ENCODE measurements at places on chromosomes 5 and 9.

DNA sequence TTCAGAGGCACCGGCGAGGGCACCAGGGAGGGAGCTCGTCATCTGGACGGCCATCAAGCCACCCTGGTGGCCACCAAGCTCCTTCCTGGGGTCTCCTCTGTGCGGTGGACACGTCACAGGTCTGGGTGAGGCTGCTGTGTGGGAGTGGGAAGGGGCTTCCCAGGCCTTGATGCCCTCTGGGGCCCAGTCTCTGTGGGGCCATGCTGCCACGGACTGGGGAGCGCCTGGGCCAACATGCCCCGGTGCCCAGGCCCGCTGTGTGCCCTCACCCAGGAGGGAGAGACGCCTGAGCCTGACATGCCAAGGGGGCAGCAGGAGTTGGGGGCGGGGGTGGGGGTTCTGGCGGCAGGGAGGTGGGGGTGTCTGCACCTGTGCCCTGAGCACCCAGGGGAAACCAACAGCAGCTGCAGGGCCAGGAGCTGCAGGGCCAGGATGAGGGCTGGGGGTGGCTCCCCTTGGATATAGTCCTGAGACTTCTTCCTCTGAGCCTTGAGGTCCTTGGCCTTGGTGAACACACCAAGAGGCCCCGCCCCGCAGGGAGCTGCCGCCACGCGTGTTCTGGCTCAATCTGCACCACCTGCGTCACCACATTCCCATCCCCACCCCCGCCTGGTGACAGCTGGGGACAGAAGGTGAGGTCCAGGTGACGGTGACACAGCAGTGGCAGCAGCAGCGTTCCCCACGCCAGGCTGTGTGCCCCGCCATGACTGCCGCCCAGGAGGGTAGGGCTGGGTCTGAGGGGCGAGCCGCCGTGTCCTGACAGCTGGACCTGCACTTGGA lies 15.3 kb upstream of the SEC16A start:
- DNase-seq: no peak

- DNase-seq: peak; percentile 29
Measured at GRCh38 chr5:147576646-147577535, 67.0 kb upstream of the DPYSL3 start.

DNA sequence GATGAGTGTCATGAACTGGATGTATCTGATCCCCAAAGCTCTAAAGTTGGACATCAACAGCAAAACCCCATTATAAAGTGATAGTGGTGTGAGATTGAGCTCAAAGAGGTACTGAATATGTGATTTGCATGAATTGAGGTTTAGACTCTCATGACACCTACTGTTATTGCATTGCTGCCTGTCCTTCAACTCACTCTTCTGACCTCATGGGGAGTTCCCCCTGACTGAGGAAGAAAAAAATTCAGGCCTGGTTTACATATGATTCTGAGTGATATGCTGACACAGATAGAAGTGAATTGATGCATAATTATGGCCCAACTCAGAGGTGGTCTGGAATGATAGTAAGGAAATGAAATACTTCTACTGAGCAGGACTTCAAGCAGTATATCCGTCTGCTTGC lies 76.2 kb upstream of the CHD1 start:
- DNase-seq: no peak

- DNase-seq: peak; percentile 23
Measured at GRCh38 chr9:15370466-15371447, 51.9 kb upstream of the SNAPC3 start.

GRCh38 chr5:139761057-139761450 lies 34.6 kb upstream of the PSD2 start:
- no peak for DNase-seq

- DNase-seq: peak; percentile 62
Measured at GRCh38 chr5:78467752-78468357, 107.4 kb downstream of the SCAMP1 start.

DNA sequence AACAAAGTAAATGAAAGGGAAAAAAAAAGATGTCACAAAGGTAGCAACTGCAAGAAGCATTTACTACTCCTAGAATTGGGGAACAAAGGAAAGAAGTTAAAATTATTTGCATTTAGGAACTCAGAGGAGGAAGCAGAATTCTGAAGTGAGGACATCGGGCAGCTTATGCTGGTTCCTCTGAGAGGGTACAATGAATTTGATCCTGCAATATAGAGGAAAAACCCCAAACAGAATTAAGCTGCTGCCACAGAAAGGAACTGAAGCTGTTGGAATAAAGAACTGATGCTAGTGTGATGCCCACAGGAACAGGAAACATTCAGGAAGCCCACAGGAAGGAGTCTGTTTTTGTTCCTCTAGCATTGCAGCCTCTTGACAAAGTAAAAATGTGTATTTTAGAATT lies 22.3 kb upstream of the TBCA start:
- DNase-seq: no peak

- no peak for DNase-seq
Measured at GRCh38 chr5:1108865-1109174, 3.0 kb downstream of the SLC12A7 start.

- DNase-seq: no peak
Measured at GRCh38 chr5:50301756-50302155, 139.3 kb downstream of the EMB start.

DNA sequence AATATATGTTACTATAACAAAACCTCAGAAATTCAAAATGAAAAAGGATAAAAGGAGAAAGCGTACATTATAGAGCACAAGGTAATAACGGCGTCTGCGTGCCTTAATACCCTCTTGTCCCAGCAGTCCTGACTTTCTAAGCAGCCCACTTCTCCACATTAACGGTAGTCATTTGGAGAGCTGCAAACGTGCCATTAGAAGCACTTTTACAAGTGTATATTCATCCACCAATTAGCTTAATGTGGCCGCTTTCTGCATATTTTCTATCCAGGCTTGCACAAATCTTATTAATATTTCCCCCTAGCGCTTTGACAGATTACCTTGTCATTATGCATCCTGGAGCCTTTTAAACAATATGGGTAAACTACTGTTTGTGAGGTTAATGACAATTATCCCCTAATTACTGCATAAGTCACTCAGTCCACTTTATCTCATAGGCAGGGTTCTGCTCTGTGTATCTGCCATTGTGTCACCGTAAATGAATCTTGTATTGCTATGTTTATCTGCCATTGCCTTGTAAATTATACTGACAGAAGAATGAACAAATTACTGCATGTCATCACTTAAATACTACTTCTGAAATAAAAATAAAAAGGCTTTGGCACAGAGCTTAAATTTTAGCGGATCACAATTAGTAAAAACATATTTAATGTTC lies 421.3 kb downstream of the BNC2 start:
- no peak for DNase-seq

DNA sequence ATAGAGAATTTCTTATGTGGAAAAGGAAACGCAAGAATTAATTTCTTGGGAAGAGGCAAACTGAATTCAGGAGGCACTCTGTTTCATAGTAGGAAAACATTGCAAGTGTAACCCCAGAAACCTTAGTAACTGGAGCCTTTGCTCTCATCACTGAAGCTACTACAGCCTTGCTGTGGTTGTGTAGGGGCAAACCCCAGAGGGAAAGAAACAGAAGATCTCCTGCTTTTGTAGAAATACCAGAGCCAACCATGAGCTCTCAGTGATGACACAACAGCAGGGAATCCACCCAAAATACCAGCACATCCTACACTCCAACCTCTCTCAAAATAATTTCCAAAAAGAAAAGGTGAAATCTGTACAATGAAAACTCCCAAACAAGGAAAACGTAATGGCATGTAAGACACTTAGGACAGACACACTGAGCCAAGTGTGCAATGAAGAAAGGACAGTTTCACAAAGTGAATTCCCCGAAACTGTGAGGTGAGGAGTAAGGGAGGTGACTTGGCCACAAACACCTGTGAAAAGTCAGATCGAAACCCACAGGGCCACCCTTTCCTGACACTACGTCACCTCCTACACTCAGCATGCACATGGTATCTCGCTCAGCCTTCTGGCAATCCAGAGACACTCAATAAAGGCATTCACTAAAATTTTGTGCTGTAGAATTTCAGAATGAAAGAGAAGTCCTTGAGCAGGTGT lies 8.5 kb upstream of the ACSL6 start:
- DNase-seq: no peak

GRCh38 chr5:172380301-172380986 lies 73.9 kb downstream of the SH3PXD2B start:
- no peak for DNase-seq

DNA sequence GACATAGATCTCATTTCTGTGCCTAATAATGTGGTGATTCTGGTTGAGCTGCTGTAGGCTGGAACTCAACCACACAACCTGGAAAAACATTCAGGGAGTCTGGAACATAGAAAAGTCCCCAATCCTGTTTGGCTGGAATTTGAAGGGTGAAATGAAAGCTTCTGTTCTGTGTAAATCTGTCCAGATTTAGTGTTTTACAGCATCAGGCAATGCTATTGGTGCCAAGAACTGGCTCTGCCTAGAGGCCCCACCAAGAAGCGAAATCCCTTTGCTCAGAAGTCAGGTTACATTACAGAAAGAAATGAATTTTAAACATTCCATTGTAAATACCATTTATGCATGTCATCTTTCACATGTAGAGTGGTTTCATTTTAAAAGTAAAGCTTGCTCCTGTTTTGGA lies 56.3 kb downstream of the TMEM174 start:
- peak; percentile 77 for DNase-seq

- peak; percentile 52 for DNase-seq
Measured at GRCh38 chr9:111992523-111992922, 95.9 kb downstream of the UGCG start.

DNA sequence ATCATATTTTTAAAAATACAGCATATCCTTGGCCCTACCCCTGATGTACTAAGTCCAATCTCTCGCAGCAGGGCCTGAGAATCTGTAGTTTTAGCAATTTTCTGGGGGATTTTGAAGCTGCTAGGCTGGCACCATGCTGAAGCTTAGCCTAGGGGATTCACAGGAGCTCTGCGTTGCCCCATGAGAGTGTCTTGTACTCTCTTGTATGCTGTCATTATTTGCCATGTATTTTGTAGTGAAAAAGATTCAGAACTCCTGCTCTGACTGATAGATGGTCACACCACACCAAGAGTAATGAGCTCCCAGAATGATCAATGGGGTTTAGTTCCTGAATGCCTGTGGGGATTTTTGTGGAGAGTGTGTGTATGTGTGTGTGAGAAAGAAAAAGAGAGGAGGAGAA lies 20.7 kb upstream of the TRMT10B start:
- DNase-seq: no peak

DNA sequence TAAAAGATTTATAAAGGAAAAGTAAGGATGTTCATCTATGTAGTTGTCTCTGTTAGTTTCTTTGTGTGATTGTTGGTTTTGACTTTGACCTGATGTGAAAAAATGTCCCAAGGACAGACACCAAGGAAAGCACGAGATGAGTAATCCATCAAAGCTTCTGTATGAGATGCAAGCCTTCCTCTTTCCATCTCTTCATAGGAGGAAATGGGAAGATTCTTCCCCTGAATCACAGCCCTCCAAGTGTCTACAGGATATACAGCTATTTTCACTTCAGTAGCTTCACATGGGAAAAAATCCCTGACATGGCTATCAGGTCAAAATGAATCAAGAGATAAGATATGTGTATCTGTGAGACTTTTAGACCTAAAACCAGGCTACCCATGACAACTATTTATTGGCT lies 29.0 kb upstream of the CEMIP2 start:
- peak; percentile 46 for DNase-seq

GRCh38 chr5:79666758-79667157 lies 22.9 kb upstream of the CMYA5 start:
- no peak for DNase-seq

- no peak for DNase-seq
Measured at GRCh38 chr9:126827227-126827626, 22.4 kb downstream of the ZBTB43 start.

DNA sequence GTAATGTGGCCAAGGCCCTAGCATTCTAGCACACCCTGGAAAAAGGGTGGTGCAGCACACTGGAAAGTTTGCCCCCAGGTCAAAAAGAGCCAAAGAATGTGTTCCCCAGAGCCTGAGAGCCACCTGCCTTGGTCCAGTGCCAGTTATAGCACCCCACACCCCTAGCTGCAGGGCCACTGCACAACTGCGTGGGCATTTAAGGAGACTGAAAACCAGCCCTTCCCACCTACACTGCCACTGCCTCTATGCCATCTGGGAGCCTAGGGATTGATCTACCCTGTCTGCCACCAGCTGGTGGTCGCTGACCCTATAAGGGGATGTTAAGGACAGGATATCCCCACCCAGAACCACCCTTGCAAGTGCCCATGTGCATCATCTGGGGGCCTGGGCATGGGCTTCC lies 38.2 kb upstream of the PTPRD start:
- no peak for DNase-seq

DNA sequence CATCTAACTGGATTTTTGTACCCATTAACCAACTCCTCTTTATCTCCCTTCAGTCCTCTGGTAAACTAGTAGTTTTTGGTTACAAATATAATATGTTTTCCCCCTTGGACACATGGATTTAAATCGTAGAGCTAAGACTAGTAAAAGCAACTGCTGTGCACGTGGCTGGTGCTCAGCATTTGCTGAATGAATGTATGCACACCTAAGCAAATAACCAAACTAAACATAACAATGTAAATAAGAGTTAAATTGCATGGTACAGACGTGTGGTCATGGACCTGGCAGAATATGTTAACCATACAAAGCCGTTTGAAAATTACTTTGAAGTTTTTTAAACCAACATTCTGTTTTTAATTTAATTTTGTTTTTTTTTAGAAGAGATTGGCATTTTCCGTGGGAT lies 65.2 kb upstream of the FYB1 start:
- DNase-seq: no peak

- no peak for DNase-seq
Measured at GRCh38 chr9:105052346-105052745, 124.4 kb upstream of the ABCA1 start.

GRCh38 chr5:144547098-144547499 lies 376.4 kb downstream of the KCTD16 start:
- peak; percentile 41 for DNase-seq

GRCh38 chr5:80973027-80973426 lies 12.9 kb downstream of the RASGRF2 start:
- DNase-seq: no peak

DNA sequence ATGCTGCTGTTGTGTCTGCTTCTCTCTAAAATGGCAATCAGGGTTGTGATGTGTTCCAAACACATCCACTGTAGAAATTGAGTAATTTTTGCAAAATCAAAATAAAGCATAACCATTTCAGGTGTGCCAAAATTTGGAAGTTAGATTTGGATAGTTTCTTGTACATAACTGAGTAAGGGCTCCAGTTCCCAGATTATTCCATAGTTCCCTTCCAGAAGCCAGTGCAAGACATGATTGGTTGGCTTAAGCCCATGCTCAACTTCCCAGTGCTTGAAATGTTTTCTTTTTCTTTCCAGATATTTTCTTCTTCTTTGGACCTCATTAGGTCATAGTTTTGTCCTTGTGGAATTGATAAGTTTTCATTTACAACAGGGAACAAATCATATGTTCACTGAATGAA lies 64.2 kb downstream of the SNCAIP start:
- DNase-seq: no peak

GRCh38 chr5:14231890-14232289 lies 88.7 kb downstream of the TRIO start:
- no peak for DNase-seq

GRCh38 chr5:92544036-92544435 lies 1037.0 kb downstream of the NR2F1-AS1 start:
- peak; percentile 73 for DNase-seq

- DNase-seq: no peak
Measured at GRCh38 chr9:100667448-100667847, 89.6 kb downstream of the CAVIN4 start.

Measured in fibroblast of skin of back (primary cell).